ENCODE measurements at places on chromosomes 3 and 15. TPM values are rescaled to one million over a fixed set of nuclear protein-coding genes. Genes with fewer than 3 reads are reported as not detected.

CLDN11 gene
- total RNA-seq, result 0.20 TPM

DCP1A gene
- 7.9 TPM for total RNA-seq

IL17RB gene
- 1.1 TPM for total RNA-seq

FAM107A gene
- not detected for total RNA-seq

ARHGEF26 gene
- 6.7 TPM for total RNA-seq

GNB4 gene
- total RNA-seq, result 11.5 TPM

ELL3 gene
- total RNA-seq, result 2.2 TPM

LYZL4 gene
- not detected for total RNA-seq

SNX22 gene
- total RNA-seq, result 0.90 TPM

GHSR gene
- total RNA-seq, result not detected

TM6SF1 gene
- not detected for total RNA-seq

DAZL gene
- not detected for total RNA-seq

SAMD7 gene
- total RNA-seq, result not detected

CADM2 gene
- total RNA-seq, result 0.27 TPM

ITPKA gene
- total RNA-seq, result 2.0 TPM

GOLGA8J gene
- total RNA-seq, result 0.06 TPM

OR4F15 gene
- not detected for total RNA-seq

WDR93 gene
- 0.13 TPM for total RNA-seq

CISH gene
- total RNA-seq, result 0.51 TPM

VWA5B2 gene
- total RNA-seq, result 0.40 TPM

NAALADL2 gene
- total RNA-seq, result 0.23 TPM

ZKSCAN7 gene
- not detected for total RNA-seq

ATR gene
- 12.3 TPM for total RNA-seq

NANOGP8 gene
- not detected for total RNA-seq

HES1 gene
- total RNA-seq, result 11.4 TPM

GCHFR gene
- total RNA-seq, result 8.8 TPM

ALDH1A3 gene
- 19.5 TPM for total RNA-seq

TUSC7 gene
- not detected for total RNA-seq

LMAN1L gene
- total RNA-seq, result not detected

PPARG gene
- total RNA-seq, result 36.5 TPM

SAXO2 gene
- total RNA-seq, result 3.2 TPM

CALML4 gene
- total RNA-seq, result 9.3 TPM

ROPN1 gene
- total RNA-seq, result not detected

RFTN1 gene
- total RNA-seq, result 4.0 TPM

IMPG2 gene
- total RNA-seq, result not detected

FBXW12 gene
- total RNA-seq, result not detected

TTC23 gene
- total RNA-seq, result 11.1 TPM

GOLGA8M gene
- not detected for total RNA-seq

FOXB1 gene
- not detected for total RNA-seq

CCDC39 gene
- total RNA-seq, result not detected
